ENCODE measurements at places on chromosomes 16 and 17.

DNA sequence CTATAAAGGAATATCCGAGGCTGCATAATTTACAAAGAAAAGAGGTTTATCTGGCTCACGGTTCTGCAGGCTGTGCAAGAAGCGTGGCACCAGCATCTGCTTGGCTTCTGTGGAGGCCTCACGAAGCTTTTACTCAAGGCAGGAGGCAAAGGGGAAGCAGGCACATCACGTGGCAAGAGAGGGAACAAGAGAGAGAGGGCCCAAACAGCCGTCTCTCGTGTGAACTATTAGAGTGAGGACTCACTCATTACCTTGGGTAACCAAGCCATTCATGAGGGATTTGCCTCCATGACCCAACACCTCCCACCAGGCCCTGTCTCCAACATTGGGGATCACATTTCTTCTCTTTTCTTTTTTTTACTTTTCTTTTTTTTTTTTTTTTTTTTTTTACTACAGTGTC is 7.5 kb upstream of the ALKBH5 start:
- no peak for DNase-seq

DNA sequence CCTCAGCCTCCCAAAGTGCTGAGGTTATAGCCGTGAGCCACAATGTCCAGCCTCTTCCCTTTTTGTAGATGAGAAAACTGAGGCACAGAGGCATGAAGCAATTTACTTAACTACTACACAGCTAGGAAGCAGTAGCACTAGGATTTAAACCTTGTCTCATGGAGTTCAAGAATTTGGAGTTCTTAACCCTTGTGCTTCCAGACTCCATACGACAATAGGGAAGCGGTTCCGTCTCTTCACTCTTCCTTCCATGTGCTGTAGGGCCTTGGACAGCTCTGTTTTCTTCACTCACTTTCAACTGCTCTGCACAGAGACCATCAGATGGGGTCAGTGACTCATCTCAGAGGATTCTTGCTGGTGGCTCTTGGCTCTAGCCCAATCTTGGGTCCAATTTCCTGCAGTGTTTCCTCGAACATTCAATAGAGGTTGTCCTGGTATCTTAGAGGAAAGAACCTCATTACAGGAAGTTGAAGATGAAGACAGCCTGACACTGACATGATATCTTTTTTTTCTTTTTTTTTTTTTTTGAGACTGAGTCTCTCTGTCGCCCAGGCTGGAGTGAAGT is 19.3 kb downstream of the ITGAL start:
- no peak for DNase-seq

- DNase-seq = no peak
Observed at GRCh38 chr17:51435171-51435552, 174.8 kb downstream of the UTP18 start.

GRCh38 chr17:19752216-19753050 is 4.3 kb upstream of the ALDH3A1 start:
- DNase-seq = no peak

GRCh38 chr17:45948881-45949624 is 50.0 kb upstream of the STH start:
- DNase-seq = peak; percentile 77

- no peak for DNase-seq
Observed at GRCh38 chr17:78892936-78893379, 10.0 kb downstream of the CEP295NL start.

DNA sequence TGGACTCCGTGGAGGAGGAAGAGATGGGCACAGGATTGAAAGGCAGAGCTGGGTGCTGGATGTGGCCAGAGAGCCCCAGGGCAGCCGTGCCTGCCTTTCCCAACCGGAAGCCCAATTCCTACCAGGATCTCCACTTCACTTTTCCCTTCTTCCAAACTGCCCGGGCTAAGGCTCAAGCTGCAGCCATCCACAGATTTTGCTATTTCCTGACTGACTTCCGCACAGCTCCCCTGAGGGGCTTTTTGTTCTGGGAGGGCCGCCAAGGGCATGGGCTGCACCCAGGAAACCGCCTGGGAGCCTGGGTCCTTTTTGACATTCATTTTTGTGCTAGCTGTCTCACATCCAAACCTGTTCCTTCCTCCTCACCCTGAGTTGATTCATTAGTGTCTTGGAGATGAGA is 4.2 kb downstream of the SHISA6 start:
- DNase-seq = peak; percentile 58

- DNase-seq = no peak
Observed at GRCh38 chr16:57473176-57473840, 10.8 kb downstream of the POLR2C start.

DNA sequence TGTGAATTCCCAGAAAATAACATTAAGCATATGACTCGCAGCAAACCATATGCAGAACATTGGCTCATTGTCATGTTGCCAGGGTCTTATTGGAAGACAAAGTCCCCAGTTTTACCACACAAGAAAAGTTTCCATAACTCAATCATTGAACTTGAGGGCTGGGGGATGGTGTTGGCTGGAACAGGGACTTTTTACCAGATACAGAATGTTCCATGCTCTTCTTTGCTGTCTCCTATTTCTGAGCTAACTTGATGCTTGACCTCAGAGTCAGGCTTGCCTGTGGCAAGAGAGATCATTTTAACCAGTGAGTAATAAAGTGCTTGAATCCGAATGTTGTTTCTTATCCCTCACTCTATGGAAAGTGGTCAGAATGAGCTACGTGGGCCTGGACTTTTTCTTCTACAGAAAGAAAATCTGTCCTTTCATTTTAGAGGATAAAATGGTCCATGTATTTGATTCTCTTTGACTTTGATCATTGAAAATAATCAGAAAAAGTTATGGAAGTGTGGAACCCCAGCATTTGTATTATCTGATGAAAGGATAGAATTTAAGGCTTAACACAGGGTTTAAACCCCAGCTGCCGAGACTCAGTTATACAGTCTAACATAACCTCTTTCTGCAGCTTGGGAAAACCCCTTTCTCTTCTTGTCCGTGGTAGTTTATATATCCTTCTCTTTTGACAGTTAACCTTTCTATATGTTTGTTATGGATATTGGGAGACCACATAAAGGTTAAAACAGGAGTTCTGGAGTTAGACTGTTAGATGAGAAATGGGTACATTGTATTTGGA is 67.0 kb downstream of the TUBD1 start:
- no peak for DNase-seq

DNA sequence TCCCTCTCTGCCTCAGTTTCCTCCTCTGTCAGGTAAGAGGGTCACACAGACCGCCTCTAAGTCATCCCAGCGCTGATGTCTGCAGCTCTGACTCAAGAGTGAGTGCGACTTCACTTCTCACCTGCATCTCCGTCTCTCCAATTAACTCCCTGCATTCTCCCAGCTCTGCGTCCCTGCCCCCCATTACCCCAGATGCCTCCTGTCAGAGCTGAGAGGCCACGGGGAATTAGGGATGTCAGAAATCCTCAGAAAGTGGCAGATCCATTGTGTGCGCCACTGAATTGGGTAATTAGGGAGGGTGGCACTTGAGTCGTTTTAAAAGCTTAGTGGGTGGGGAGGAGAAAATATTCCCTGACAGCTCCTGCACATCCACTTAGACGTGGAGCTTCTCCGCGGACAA is 885.4 kb upstream of the EEF2KMT start:
- DNase-seq = no peak

DNA sequence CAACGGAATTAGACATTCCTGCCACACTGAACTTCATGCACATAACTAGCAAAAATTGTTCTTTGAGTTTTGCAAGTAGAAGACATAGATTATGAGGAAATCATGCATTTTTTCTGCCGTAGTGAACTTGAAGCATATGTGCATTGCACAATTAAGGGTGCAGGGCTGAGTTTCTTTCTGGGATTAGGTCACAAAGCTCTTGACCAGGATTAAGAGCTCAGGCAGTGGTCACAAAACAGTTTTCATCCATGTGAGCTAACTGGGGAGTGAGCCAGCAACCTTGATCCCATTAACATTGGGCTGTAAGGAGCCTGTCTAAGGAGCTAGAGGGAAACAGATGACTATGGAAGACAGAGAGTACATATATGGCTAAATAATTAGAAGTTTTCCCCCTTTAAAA is 143.7 kb downstream of the PMP22 start:
- no peak for DNase-seq

DNA sequence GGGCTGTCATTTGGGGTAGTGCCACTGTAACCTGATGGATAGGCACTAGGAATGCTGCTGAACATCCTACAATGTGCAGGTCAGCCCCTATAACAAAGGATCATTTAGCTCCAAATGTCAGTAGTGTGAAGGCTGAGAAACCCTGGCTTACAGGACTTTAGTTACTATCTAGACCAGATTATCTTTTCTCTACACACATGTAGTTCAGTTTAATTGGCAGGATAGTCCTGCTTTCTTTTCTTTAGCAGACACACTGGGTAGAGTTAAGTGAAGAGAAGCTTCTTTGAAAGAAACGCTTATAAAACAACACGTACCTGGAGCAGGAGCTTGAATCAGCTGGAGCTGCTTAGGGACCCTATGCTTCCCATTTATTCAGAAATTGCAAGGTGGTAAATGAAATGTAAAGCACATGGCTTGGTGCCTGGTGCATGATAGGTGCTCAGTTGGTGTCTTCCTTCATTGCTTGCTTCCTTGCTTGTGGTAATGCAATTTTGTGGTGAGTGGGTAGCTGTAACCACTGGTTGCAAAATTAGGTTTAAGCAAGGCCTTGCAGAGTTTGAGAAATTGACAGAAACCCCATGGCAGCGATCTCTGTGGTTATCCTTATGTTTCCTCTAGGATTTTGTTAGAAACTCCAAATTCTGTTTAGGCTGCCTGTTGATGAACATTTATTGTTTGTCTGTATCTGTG is 9.4 kb downstream of the METTL9 start:
- no peak for DNase-seq

GRCh38 chr16:48035142-48035541 is 120.7 kb downstream of the ABCC12 start:
- no peak for DNase-seq

GRCh38 chr17:6867849-6868248 is 36.3 kb upstream of the TEKT1 start:
- DNase-seq = no peak

DNA sequence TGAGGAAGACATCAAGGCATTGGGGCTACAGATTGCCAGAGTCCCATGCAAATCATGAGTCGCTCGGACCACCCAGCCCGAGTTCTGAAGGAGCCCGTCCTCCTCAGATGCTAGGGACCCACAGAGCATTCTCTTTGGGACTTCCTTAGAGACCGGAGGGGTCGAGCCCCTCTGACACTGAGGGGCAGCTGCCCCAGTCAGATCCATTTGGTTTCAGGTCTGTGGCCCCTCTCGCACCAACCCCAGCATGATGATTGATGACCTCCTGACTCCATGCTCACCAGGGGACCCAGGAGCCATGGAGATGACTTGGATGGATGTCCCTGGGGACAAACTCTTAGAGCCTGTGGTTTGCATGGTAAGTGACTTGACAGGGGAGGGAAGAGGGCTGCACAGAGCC is 8.0 kb downstream of the PDF start:
- DNase-seq = no peak

- no peak for DNase-seq
Observed at GRCh38 chr17:32672711-32673110, 185.9 kb downstream of the CDK5R1 start.

Measured in suprapubic skin (tissue), 4 donors.